Myocyte (in vitro differentiated cells): ENCODE measurements at places on chromosomes 6 and 20.
A peak's percentile ranks its signal among the peaks of the same experiment; 100 is the strongest.

DNA sequence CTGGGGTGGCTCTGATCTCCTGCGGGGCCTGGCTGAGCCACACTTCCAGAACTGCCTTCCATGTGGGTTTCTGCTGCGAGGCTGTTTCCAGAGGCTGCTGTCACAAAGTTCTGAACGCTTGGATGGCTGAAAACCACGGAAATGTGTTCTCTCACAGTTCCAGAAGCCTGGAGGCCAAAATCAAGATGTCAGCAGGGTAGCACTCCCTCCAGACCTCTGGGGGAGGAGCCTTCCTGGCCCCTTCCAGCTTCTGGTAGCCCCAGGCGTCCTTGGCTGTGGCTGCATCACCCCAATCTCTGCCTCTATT lies 23.7 kb upstream of the BMP7 start:
- DNase-seq, result no peak

GRCh38 chr20:1895674-1896483 lies 672 bp downstream of the SIRPA start:
- DNase-seq, result no peak

GRCh38 chr6:40584741-40585140 lies 2.4 kb downstream of the LRFN2 start:
- no peak for DNase-seq

DNA sequence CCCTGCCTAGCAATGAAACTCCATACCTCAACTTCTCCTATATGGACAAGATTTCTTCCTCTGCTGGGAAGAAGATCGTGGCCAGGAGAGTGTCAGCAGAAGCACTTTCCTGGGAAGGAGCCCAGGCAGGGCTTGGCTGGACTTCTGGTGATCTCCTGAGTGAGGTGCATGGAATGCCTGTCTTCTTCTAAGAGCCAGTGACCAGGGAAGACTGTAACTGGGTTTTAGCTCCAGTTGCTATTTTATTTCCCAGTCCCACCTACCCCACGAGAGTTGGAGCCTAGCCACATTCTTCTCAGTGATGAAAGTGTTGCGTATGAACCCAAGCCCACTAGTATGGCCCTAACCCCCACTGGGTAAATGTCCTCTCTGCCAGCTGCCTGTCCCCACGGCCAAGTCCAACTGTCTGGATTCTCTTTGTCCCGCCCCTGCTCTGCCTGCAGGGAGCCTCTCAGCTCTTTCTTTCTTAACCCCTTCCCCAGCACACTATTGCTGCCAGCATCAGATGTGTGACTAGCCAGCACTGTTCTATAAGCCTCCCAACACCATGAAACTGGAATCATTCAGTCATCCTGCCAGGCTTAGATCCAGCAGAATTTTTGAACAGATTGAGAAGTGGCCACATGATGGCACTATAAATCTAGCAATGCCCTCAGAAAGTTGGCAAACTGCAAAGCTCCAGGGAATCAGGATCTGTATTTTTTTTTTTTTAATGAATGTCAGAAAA lies 69.8 kb upstream of the FAM184A start:
- DNase-seq, result peak; percentile 81

- no peak for DNase-seq
These were observed 63.2 kb upstream of the DUSP22 start for GRCh38 chr6:228881-229651.

GRCh38 chr6:88166493-88167351 lies 575 bp upstream of the CNR1 start:
- no peak for DNase-seq

GRCh38 chr6:143743301-143744166 lies 65.8 kb downstream of the PHACTR2 start:
- DNase-seq, result no peak

DNA sequence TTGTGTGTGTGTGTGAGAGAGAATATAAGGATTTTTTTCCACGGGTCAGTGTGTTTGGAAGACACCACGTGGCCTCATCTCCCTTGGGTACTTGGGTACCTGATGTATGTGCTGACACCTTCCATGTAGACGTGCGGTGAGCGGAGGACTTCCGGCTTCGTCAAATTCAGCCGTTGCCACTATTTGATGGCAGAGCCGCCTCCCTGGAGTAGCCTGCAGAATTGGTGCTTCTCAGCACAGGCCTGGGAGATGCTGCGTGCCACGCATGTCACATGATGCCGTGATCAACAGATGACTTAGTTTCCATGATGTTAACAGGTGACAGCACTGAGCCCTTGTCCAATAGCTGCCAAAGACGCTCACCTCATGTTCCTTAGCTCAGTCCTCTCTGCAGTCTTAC lies 69.4 kb downstream of the CDH4 start:
- DNase-seq, result no peak

DNA sequence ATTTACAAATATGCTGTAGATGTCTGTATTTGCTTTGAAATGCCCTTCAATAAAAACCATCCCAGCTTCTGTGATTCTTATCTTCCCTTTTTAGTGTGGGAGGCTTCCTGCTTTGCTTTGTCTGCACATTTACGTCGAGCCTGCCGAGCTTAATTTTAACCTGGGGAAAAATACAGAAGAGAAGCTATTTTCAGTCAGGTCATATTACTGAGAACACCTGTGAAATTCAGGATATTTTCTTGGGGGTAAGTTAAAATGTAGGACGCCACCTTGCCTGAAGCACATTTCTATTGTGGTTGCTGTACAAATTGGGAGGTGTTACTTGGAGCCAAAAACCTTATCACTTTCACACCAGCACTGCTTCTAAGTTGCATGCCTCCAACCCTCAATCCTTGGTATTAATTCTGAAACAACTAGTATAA lies 43.6 kb upstream of the FUCA2 start:
- DNase-seq, result no peak

GRCh38 chr20:60750909-60751308 lies 501.2 kb upstream of the CDH4 start:
- DNase-seq, result no peak

- DNase-seq, result no peak
These were observed 208.7 kb upstream of the PREP start for GRCh38 chr6:105611606-105612005.

- DNase-seq, result no peak
These were observed 155.1 kb upstream of the ENPP5 start for GRCh38 chr6:46325561-46326530.

- DNase-seq, result no peak
These were observed 30.4 kb downstream of the PTPRA start for GRCh38 chr20:2903686-2904085.

- no peak for DNase-seq
These were observed 34.4 kb downstream of the TENT5A start for GRCh38 chr6:81718126-81718525.

DNA sequence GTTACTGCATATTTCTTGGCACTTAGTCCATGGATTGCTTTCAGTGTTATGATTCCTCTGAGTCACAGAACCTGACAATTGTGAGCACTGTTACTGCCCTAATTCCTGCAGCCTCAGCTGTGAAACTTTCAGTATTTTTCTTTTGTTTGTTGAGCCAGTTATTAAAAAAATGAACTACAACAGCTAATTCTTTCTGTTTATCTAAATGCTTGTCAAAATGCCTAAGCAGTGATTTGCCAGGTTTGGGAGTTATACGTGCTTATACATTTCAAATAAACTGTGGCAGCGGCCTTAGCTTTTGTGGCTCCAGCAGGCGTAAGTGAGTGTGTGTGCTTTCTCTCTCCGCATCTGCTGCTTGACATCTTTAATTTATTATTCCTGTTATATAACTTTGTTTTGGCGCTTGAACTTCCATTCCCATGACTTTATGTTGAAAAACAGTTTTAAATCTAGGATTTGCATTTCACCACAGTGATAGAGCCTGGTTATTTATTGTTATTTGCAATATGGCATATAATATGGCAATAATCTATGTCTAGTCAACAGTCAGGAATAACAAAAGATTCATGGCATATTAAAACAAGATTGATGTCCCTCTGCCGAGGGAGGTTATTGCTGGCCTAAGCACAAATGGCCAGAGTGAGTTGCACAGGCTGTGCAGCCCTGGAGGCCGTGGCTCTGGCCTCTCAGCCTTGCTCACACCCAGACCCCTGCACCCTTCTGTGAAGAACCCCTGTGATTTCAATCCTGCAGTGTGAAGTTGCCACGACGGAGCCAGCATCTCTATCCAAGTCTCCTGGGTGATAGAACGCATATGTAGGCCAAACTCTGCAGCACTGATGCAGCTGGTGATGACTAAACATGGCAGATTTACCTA lies 303.4 kb downstream of the THBS2 start:
- DNase-seq, result no peak

GRCh38 chr6:107489636-107490565 lies at the start of gene SOBP:
TSS of gene SOBP (plus strand) at chr6:107490117. CDS start at chr6:107490617, 500 bp downstream.
- DNase-seq, result peak; percentile 30

- no peak for DNase-seq
These were observed 90.4 kb downstream of the TNFAIP3 start for GRCh38 chr6:137957471-137957870.

DNA sequence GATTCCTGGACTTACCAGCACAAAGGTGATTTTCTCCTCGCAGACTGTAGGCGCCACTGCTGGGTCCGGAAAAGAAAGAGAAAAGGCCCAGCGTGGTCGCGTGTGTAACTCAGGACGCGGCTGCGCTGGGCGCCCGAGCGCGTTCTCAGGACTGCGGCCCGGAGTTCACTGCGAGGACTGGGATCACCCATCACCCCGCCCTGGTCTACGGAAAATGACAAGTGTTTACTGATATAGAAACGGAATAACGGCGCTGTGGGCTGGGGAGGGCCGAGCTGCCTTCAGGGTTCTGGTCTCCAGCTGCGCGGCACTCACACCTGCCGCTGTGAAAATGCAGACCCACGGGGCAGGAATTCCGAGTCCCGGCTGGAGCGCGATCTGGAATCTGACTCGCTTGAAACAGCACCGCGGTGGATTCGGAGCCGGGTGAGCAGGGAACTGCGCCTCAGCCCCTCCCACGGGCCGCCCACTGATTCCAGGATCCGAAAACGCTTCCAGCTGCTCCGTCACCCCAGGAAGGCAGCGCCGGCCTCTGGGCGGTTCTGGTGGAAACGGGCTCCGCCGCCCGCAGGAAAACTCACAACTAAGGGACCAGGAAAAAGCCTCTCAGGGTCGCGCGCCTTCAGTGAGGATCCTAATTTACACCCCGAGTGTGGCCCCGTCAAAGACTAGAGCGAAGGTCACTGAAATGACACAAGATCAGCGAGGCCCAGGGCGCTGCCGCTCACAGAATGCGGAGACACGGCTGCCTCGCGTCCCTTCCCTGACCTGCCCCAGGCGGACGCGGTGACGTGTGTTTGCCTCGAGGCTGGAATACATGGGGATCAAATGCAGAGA lies 34.5 kb downstream of the HLA-A start:
- peak; percentile 90 for DNase-seq

- DNase-seq, result peak; percentile 56
These were observed 31.9 kb downstream of the STK35 start for GRCh38 chr20:2133318-2134183.

GRCh38 chr6:37503309-37503965 lies 3.7 kb upstream of the CCDC167 start:
- DNase-seq, result no peak

GRCh38 chr20:60822699-60823607 lies 429.1 kb upstream of the CDH4 start:
- no peak for DNase-seq

- no peak for DNase-seq
These were observed 734.4 kb downstream of the MAFB start for GRCh38 chr20:39954621-39955020.

DNA sequence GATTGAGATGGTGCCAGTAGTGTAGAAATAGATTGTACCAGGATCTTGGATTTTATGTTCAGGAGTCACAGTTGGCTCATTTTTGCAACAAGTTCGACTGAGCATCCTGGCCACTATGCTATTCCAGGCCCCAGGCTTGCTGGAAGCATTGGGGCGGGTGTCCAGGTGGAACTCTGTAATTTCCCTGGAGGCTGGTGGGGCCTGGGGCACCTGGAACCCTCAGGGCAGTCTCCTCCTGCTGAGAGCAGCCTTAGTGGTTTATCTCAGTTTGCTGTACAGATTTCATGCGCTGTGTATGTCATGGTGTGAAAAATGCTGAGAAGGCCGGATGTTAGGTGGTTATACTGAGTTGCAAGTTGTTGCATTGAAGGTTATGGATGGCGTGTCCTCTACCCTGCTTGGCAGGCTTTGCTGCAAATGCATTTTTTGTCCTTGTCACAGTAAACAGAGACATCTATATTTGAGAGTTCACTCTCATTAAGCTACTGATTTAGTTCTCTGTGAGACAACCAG lies 135.1 kb upstream of the MYLIP start:
- DNase-seq, result no peak

- DNase-seq, result no peak
These were observed 94.8 kb upstream of the SSTR4 start for GRCh38 chr20:22940350-22940749.

DNA sequence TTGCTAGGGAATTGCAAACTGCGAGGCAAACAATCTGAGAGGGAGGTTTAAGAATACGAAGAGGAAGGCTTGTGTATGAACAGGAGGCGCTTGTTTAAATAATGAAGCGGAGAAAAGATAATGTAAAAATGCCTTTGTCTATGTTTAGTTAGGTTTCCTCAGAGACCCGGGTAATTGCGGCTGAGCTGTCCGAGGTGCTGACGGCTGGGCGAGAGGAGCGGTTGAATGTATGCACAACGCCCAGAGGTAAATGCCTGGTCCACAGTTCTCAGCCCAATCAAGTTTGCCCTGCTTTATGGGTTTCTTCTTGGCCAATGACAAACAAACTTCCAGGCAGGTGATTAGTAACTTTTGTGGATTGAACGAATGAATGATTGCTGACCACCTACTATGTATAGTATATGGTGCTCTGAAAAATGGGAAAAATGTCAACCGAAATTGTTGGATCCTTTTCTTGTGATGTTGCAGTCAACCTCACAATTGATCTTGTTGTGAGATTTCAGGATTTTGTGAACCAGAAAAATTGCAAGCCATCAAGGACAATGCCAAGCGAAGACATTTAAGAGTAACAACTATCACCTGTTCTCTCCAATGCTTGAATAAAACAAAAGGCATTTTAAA lies 38.3 kb upstream of the SLC32A1 start:
- peak; percentile 61 for DNase-seq

DNA sequence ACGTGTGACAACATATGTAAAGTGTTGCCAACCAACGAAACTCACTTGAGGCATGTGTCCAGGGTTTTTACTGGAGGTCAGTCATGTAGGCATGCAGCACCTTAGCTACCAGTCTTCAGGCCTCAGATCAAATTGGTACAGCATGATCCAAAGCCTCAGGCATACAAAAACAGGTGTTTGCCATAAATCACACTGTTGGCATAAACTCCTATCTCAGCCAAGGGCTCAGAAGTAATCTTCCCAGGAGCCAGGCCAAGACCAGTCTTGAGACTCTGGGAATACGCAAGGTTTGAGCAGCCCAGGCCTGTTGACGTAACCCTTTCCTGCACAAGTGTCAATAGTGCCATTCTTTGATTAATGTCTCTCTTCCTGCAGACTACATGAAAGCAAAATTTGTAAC lies 163.5 kb downstream of the PRL start:
- DNase-seq, result peak; percentile 95

GRCh38 chr6:6826095-6826901 lies 237.8 kb downstream of the LY86 start:
- DNase-seq, result peak; percentile 59

- DNase-seq, result no peak
These were observed 6.7 kb downstream of the CYP24A1 start for GRCh38 chr20:54166987-54167662.

DNA sequence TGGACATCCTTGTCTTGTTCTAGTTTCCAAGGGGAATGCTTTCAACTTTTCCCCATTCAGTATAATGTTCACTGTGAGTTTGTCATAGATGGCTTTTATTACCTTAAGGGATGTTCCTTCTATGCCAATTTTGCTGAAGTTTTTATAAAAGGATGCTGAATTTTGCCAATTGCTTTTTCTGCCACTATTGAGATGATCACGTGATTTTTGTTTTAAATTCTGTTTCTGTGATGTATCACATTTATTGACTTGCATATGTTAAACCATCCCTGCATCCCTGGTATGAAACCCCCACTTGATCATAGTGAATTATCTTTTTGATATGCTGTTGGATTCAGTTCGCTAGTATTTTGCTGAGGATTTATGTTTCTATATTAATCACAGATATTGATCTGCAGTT lies 130.6 kb upstream of the TAB2 start:
- DNase-seq, result no peak
